ENCODE measurements at places on chromosomes 3 and 15. TPM values are rescaled to one million over a fixed set of nuclear protein-coding genes. Genes with fewer than 3 reads are reported as not detected.

CCRL2 gene
- 6.6 TPM for total RNA-seq

AKAP13 gene
- 16.6 TPM for total RNA-seq

GRCh38 chr3:23644676-23645075, 161.1 kb upstream of the UBE2E1 start:
- DNase-seq: no peak

GRCh38 chr3:174431717-174432116, 427.4 kb upstream of the NAALADL2 start:
- DNase-seq: no peak

DNA sequence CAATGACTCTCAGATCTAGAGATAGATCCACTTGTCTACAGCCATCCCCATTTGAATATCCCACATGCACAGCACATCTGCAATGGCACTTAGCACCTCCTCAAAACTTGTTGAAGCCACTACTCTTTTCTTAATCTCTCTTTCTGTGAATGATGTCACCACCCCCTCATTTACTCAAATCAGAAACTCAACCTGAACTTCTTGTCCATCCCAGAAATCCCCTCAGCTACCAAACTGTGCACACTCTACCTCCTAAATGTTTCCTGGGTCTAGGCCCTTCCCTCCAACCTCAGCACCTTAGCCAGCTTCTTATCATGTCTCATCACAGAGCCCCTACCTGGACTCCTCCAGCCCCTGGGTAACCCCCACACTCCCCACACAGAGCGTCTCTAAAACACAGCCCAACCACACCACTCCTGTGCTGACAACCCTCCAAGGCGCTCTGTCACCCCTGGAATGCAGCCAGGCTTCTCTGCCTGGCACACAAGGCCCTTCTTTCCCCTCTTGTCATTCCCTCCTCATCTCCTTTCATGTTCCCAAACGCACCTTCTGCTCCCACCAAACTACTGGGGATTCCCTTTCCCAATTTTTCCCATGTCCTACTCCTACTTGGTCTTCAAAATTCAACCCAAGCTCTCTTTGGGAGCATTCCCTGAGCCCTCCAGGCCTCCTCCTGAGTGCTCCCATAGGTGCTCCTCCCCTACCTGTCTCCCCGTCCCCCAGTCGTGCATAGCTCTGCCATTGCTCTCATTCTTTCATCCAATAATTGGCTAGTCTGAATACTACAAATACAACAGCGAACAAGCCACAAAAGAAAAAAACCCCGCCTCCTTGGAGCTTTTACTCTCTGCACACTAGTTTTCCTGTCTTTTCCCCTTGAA, 39.8 kb upstream of the ZBTB38 start:
- DNase-seq: no peak

DNA sequence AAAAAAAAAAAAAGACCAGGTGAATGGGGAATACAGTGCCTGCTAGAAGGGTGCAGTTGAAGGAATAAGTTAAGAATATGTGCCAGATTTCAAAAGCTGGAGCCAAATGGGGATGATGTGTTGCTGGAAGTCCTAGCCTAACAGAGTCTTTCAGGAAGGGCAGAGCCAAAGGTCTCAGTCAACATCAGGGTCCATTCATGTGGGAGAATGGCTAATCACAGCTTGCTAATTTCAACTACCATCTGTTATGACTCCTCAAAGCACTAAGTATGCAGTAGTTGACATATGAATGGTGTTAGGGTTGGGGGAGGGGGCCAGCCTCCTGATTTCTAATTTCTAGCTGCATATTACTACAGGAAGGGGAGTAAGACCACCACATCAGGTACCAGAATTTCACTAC, 4.4 kb downstream of the ZBTB38 start:
- DNase-seq: no peak

All from H4 (cell line).